MCF 10A (cell line): ENCODE measurements at places on chromosomes 11 and 22.

DNA sequence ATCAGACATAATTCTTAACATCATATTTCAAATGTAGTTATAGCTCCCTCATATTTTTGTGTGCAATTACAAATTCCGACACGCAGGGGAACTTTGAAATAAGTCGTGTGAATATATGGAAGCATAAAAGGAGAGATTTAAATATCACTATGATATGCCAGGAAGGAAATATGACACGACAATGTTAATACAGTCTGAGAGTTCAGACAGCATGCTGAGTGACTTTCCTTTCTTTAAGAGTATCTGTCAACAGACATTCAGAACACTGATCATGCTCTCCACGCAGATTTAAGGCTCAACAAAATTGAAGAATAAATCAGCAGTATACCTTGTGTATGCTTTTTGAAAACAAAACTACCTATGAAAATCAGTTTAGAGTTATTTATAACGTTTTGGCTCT is 232.6 kb upstream of the CARD18 start:
- no peak for DNase-seq

DNA sequence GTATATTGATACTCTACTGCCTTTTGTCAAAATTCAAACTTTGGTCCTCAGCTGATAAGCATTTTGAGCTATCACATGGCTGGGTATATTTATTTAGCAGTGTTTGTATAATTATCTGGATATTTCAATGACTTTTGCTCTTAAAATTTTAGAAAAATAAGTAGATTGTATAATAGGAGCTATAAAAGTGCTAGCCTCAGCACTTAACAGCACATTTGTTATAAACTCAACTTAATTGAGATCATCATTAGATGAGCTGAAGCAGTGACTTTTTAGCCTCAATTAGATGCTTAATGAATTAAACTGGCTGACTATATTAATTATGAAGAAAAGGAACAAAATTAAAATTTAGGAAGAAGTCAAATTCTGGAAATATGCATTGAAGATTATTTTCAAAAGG is 429.9 kb downstream of the DYNC2H1 start:
- DNase-seq = no peak

DNA sequence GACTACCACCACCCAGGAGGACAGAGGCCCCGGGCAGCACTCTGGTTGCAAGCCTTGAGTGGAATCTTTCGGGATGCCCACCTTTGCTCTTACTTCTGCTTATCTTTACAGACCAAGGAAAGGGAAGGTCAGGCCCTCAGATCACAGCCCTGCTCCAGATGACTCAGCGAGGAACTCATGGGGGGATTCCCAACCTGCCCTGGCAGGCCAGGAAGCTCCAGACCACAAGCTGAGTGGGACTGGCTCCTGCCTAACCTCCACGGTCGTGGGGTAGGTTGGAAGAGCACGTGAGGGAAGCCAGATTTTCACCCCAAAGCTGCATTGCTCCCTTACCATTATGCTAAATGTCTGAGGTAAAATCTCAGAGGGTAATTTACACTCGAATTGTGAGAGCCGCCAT is 11.8 kb downstream of the TBC1D10A start:
- no peak for DNase-seq

- peak; percentile 47 for DNase-seq
Observed at GRCh38 chr11:130633466-130633865, 185.0 kb downstream of the ADAMTS15 start.

DNA sequence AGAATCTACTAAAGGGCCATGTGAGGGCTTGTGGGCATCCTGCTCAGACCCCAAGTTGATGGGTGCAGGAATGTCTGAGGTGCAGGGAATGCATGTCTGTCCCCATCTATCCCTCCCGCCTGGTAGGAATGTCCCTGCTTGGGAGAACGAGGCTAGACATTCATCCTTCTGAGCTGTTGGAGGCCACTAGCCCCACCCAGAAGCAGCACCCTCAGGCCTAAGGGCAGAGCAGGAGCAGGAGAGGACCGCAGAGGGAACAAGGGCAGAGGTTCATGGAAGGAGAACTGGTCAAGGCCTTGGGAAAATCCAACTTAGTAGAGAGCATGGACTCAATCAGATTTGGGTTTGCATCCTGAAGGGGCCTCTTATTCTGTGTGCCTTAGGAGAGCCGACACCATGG is 22.1 kb upstream of the LMO1 start:
- no peak for DNase-seq

DNA sequence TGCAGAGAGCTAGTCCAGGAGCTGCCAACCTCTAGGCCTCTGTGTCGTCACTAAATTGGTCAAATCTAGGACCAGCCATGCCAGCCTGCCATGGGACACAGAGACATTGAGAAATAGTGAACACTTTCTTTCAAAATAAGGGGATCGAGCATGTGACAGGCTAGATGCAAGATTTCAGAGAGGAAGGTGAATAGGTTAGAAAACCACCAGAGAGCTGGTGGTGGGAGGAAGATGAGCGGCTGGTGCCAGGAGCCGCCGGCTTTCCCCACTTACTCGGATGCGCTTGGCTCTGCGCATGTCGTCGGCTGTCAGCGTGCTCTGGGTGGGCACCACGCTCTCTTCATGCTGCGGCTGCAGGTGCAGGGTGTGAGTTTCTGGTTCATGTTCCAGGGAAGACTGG is 35.4 kb upstream of the NFRKB start:
- DNase-seq = no peak

- DNase-seq = peak; percentile 56
Observed at GRCh38 chr11:128135451-128135850, 451.9 kb downstream of the ETS1 start.
